Ovary (tissue), 10 donors: ENCODE measurements at places on chromosomes 6 and 20.

DNA sequence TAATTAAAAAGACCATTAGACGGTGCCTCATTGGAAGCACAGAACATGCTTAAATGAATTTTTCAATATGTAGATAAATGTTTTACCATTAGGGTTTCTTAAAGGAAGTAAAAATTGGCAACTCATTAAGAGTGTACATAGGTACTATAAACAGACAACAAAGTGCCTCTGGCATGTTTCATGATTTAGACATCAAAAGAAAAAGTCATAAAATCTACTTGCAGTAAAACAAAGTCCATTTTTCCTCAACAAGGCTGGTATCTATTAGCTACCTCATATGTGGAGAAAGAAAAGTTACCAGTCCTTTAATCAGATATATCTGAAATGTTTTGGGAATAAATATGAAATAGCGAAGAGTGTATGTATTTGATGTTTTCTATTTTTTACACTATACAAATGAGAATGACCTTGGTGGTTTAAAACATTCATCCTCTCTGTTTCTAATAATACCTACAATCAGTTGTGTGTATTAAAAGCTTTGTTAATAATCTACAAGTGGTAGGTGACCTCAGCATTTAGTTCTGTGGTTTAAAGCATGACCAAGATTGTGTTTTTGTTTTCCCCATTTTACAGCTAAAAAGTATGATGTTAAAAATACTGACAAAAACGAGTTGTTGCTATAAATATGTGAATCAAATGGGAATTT is 87.5 kb downstream of the HDGFL1 start:
- no peak for DNase-seq

- DNase-seq = no peak
These were observed 1.6 kb upstream of the OLIG3 start for GRCh38 chr6:137495703-137496336.

- DNase-seq = no peak
These were observed 141.7 kb downstream of the F13A1 start for GRCh38 chr6:6178795-6179194.

DNA sequence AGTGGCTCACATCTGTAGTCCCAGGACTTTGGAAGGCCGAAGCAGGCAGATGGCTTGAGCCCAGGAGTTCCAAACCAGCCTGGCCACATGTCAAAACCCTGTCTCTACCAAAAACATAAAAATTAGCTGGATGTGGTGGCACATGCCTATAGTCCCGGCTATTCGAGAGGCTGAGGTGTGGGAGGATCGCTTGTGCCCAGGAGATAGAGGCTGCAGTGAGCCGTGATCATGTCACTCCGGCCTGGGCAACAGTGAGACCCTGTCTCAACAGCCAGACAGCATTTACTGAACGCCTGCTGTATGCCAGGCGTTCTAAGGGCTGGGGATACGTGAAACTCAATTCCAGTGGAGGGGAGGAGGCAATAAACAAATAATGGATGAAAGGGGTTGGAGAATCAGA is 69.9 kb downstream of the ATP9A start:
- no peak for DNase-seq

- DNase-seq = no peak
These were observed 110.3 kb upstream of the CEP85L start for GRCh38 chr6:118761645-118762044.

GRCh38 chr6:1591243-1591642 is 18.5 kb upstream of the FOXC1 start:
- DNase-seq = no peak
